SJCRH30 (cell line): ENCODE measurements at places on chromosomes 1 and 21.
A peak's percentile ranks its signal among the peaks of the same experiment; 100 is the strongest.

GRCh38 chr1:37016121-37016520 lies 18.2 kb downstream of the GRIK3 start:
- no peak for DNase-seq

- DNase-seq: peak; percentile 79
Measured at GRCh38 chr1:205444300-205444930, 11.4 kb downstream of the BLACAT1 start.

GRCh38 chr1:52552505-52553361 lies at the start of gene TUT4:
TSS of gene TUT4 (minus strand) at chr1:52553092. CDS start at chr1:52526280, 26,812 bp downstream.
- peak; percentile 95 for DNase-seq

- DNase-seq: no peak
Measured at GRCh38 chr21:45302082-45303061, 14.7 kb upstream of the POFUT2 start.

GRCh38 chr1:183444243-183444642 lies 26.1 kb upstream of the NMNAT2 start:
- peak; percentile 71 for DNase-seq

DNA sequence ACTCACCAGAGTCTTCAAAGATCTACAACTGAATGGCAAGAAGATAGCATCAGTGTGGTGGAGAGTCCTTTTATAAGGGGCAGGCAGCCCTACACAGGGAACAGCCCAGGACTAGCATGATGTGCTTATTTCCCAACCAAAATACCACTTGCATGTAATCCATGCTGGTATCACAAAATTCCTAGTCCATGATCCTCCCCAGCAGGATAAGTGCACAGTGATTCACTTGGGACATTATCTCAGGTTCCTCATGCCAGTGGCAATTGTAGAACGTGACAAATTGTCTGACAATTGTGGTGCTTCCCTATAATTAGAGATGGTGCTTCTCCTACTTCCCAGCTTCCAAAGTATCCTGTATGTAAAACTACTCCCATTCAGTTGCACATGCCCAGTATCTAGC lies at the start of gene SPRR2G:
TSS of gene SPRR2G (minus strand) at position 45 of the 400 bp plus-strand sequence. CDS start 780 bp downstream, outside the sequence.
- no peak for DNase-seq

DNA sequence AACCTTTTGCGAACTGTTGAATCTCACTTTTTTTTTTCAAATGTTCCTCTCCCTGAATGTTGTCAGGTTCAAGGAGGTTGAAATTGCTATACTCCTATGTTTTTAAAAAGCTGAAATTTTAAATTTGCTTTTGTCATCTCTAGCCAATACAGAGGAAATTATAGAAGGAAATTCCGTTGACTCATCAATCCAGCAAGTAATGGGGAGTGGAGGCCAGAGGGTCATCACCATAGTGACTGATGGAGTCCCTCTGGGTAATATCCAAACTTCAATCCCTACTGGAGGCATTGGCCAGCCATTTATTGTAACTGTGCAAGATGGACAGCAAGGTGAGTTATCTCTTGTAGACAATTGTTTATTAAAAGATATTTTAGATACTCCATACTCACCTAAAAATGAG lies 36.3 kb downstream of the GABPB2 start:
- no peak for DNase-seq

DNA sequence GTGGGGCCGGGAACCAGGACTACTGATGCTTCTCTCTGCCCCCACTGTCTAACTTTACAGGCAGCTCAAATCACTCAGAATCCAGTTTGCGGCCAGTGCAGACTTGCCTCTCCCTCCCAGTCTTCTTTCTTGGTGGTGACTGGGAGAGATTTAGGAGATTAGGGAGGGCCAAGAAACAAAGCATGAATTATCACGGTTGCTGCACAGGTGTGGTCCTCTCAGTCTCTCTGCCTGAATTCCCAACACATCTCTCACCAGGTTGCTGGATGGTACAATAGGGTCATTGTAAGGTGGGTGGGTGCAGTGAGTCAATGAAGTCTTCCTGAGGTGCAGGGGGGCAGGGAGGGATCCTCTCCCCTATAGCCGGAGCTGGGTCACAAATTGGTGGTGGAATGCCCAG lies 12.6 kb downstream of the S100A11 start:
- DNase-seq: peak; percentile 87
